Activated naive CD4-positive, alpha-beta T cell treated with anti-CD3 and anti-CD28 coated beads, Interleukin-2, amount 50 U/mL, for 16 hours (primary cell): ENCODE measurements at places on chromosomes 3 and 15.

GRCh38 chr15:39890621-39891020 lies 29.4 kb downstream of the GPR176 start:
- DNase-seq, result no peak

DNA sequence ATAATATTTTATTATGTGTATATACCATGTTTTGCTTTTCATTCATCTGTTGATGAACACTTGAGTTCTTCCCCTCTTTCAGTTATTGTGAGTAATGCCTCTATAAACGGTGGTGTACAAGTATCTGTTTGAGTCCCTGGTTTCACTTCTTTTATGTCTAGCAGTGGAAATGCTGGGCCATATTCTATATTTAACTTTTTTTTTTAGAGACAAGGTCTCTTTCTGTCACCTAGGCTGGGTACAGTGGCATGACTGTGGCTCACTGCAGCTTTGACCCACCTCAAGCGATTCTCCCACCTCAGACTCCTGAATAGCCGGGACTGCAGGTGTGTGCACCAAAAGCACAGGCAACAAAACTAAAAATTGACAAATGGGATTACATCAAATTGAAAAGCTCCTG lies 19.9 kb downstream of the GOLM2 start:
- DNase-seq, result peak; percentile 41

GRCh38 chr3:124467980-124468902 lies 262.0 kb upstream of the UMPS start:
- DNase-seq, result no peak

GRCh38 chr3:141876891-141877621 lies 613 bp downstream of the ATP1B3 start:
- peak; percentile 73 for DNase-seq

DNA sequence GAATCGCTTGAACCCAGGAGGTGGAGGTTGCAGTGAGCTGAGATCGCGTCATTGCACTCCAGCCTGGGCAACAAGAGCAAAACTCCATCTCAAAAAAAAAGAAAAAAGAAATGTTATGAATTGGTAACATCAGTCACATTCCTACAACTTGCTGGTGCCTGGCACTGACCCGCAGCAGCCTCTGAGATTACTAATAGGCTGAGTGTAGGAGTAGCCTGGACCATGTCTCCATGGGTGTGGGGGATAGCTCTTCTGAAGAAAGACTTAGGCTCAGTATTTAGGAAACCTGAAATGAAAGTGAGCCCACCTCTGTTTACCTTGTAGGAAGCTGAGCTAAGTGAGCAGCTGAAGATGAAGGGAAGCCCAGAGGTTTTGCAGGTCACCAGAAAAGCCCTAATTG lies 148.3 kb downstream of the LRRC28 start:
- DNase-seq, result no peak

- no peak for DNase-seq
Measured at GRCh38 chr15:29140475-29141307, 128.9 kb downstream of the NSMCE3 start.
